CD4-positive, CD25-positive, alpha-beta regulatory T cell (primary cell): ENCODE measurements at places on chromosomes 2 and 18. TPM values are rescaled to one million over a fixed set of nuclear protein-coding genes. Genes with fewer than 3 reads are reported as not detected.

DNA sequence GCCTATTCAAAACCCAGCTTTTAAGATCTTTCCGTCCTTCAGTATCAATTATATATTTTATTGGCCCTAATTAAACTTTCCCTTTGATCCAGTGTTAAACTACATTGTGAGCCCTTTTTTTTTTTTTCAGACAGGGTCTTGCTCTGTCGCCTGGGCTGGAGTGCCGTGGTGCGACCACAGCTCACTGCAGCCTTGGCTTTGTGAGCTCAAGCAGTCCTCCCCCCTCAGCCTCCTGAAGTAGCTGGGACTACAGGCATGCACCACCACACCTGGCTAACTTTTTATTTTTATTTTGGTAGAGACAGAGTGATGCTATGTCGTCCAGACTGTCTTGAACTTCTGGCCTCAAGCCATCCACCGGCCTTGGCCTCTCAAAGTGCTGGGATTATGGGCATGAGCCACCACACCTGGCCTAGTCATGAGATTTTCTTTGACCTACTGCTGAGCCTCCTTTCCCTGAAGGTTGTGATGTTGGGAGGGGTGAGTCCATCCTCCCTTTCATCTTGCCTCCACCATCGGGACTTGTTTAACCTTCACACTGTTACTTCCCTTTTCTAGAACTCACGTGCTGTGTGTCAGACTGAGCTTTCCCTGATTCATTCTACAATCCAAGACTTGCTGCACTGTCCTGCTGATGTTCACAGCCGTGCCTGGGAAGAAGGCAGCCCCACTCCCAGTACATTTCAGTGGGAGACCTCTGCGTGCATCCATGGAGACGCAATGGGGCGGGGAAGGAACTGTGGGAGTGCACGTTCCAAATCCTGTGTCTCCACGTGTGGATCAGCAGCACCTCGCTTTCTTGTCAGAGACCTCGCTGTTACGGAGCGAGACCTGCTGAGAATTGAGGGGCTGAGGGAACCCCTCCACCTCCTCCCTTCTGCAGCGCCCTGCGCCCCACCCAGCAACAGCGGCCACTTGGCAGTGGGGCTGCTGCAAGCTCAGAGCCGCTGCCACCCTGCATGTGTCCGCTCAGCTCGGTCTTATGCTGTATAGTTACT is 10.8 kb downstream of the OXER1 start:
- H3K4me3 ChIP-seq: no peak overlapping the region
- H3K36me3 ChIP-seq: no peaks in the 10 kb centered on the region
- DNase-seq: no peak

DNA sequence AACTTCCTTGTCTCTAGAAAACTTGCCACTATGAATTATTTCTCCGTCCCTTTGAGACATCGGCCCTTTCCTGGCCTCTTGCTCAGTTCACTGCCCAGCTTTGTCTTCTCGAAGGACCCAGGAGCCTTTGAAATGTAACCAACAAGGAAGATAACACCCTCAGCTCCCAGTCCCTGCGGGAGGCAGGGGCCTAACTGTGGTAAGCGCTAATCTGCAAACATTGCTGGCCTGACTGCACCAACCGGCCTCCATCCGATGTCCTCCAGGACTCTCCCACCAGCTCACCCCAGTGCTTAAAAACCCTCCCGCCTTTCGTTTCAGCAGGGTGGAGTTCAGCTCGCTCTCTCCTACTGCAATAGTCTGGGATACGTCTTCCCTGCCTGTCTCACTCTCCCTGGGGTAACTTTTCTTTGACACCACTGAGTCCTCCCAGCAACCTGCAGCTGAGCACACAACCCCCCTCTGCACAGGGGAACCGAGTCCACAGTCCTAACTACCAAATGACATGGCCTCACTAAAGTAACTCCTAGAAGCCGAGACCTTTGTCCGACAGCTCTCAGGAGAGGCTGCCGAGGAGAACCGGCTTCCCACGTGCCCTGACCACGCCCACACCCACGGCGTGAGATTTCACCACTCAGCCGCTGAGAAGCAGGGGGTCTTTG is 76.1 kb downstream of the MBP start:
- no peak overlapping the region for H3K4me3 ChIP-seq
- H3K27ac ChIP-seq: peak overlapping the region; percentile 91
- peaks cover 85% of the 10 kb centered on the region for H3K4me1 ChIP-seq
- H3K27me3 ChIP-seq: no peaks in the 10 kb centered on the region
- peaks cover 7% of the 10 kb centered on the region for H3K36me3 ChIP-seq

DNA sequence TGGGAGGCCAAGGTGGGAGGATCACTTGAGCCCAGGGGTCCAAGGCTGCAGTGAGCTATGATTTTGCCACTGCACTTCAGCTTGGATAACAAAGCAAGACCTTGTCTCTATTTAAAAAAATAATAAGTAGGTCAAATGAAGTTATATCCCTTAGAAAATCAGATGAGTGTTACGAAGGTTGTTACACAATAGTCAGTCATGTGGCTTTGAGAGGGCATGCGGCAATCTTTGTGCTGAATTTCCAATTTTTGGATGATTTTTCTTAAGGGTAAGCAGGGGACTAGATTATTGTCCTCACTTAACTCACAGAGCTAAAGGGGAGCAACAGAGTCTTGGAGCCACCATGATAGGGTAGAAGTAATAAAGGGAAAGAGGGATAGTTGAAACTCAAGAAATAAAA is 71.8 kb downstream of the B3GNT2 start:
- no peak overlapping the region for H3K27ac ChIP-seq
- no peaks in the 10 kb centered on the region for H3K4me1 ChIP-seq
- H3K36me3 ChIP-seq: no peaks in the 10 kb centered on the region

DNA sequence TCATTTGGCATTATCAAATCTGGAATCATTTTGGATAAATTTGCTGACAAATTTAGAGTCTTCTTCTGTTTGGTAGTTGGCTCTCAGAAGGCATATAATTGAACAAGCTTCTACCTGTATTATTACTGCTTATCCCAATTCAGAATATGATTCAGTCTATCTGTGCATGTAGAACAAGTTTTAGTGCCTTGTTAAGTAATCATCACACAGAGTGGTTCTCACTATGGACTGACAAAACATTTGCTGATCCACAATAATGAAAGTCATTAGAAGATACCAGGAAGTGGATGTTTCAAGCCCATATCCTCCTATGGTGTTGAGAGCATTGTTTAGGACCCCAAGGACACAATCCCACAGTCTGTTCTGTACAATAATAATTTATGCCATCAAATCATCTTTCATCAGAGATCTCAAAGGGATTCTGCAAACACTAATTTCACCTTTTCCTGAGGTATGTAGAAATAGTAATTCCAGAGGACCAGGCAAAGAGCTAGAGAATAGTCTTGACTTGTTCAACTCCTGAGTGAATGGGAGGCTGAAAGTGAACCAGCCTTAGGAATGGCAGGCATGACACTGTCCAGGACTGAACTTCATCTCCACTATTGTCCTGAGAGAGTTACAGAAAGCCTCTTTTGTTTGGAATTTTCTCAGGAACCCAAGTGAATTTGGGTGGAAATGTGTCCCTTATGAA is 29.6 kb upstream of the DSC1 start:
- H3K4me1 ChIP-seq: no peaks in the 10 kb centered on the region
- H3K27ac ChIP-seq: no peak overlapping the region
- DNase-seq: no peak
- no peaks in the 10 kb centered on the region for H3K27me3 ChIP-seq
- H3K36me3 ChIP-seq: no peaks in the 10 kb centered on the region

GRCh38 chr2:18435426-18436037 is 124.9 kb downstream of the RDH14 start:
- H3K36me3 ChIP-seq: no peaks in the 10 kb centered on the region
- H3K4me3 ChIP-seq: no peak overlapping the region
- H3K27ac ChIP-seq: no peak overlapping the region
- H3K27me3 ChIP-seq: no peaks in the 10 kb centered on the region
- H3K4me1 ChIP-seq: no peaks in the 10 kb centered on the region

DNA sequence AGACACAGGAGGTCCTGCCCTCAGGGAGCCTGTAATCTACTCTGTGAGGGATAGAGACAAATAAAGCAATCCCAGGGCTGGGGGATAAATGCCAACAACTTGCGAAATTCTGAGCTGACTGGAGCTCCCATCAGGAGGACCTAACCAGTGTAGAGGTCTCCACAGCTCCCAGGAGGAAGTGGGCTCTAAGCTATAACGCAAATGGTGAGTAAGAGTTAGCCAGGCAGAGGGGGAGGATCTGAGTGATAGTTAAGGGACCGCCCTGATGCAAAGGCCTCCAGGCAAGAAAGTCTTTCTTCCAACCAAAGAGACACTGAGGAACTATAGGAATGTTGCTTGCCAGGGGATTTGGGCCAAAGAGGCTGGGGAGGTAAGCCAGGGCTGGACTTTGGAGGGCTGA is 16.0 kb upstream of the ZNF532 start:
- H3K27me3 ChIP-seq: peaks cover 11% of the 10 kb centered on the region
- H3K27ac ChIP-seq: no peak overlapping the region
- no peak for DNase-seq
- no peaks in the 10 kb centered on the region for H3K4me1 ChIP-seq

DNA sequence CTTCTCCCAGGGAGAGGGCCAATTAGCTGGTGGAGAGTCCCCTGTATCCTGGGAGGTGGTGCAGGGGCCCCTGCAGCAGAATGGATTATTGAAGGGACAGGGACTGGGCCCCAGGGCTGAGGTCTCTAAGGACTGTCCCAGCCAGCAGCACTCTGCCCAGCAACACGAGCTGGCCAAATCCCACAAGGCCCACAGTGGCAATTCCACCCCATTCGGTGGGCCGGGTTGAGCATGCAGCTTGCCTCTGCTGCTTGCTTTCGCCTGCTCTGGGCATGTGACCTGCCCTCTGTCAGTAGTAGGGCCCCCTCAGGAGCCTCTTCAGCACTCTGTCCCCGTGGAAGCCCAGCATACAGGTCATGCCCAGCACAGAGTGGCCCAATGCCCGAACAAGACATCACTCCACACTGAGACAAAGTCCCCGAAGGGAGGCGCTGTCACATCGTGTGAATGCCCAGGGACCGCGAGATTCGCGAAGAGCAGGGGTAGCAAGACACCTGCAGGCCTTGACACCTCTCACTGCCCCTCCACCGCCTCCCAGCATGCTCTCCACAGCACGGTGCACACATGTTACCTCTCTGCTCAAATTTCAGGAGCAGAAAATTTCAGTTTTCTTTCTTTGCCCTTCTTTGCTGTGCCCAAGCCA is 65.4 kb downstream of the CRACDL start:
- DNase-seq: no peak
- no peaks in the 10 kb centered on the region for H3K4me1 ChIP-seq
- H3K27me3 ChIP-seq: no peaks in the 10 kb centered on the region
- no peaks in the 10 kb centered on the region for H3K36me3 ChIP-seq
- no peak overlapping the region for H3K27ac ChIP-seq

GRCh38 chr2:9194352-9194751 is 12.3 kb upstream of the ASAP2 start:
- H3K4me1 ChIP-seq: no peaks in the 10 kb centered on the region
- peaks cover 5% of the 10 kb centered on the region for H3K27me3 ChIP-seq
- DNase-seq: no peak
- no peaks in the 10 kb centered on the region for H3K36me3 ChIP-seq
- H3K27ac ChIP-seq: no peak overlapping the region

- H3K36me3 ChIP-seq: no peaks in the 10 kb centered on the region
- no peaks in the 10 kb centered on the region for H3K27me3 ChIP-seq
- H3K4me1 ChIP-seq: no peaks in the 10 kb centered on the region
- H3K4me3 ChIP-seq: no peak overlapping the region
These were observed 135.5 kb upstream of the MYT1L start for GRCh38 chr2:2466534-2466933.

Gene HYCC2
- 17.2 TPM for polyA plus RNA-seq

Gene SALL3
- polyA plus RNA-seq: not detected

Gene SCN7A
- polyA plus RNA-seq: not detected
